ENCODE measurements at places on chromosomes 13 and 19.
A peak's percentile ranks its signal among the peaks of the same experiment; 100 is the strongest.

GRCh38 chr13:113783200-113783881 is 24.3 kb downstream of the TMEM255B start:
- DNase-seq: no peak

DNA sequence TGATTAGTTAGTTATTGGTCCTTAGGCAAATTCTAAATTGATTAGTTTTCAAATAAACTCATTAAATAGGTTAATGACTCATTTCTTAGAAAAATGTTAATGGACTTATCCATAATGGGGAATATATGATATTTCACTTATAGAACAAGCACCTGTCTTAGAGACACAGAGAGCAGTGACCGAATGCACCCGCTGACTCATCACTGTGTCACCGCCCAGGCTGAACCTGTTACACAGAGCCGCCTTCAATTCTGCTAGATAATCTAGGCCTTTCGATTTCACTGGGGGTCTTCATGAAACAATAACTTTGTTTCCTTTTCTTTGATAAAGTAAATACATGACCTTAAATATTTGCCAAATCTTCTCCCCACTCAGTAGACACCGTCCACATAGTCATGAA is 13.1 kb downstream of the IRS2 start:
- DNase-seq: no peak

DNA sequence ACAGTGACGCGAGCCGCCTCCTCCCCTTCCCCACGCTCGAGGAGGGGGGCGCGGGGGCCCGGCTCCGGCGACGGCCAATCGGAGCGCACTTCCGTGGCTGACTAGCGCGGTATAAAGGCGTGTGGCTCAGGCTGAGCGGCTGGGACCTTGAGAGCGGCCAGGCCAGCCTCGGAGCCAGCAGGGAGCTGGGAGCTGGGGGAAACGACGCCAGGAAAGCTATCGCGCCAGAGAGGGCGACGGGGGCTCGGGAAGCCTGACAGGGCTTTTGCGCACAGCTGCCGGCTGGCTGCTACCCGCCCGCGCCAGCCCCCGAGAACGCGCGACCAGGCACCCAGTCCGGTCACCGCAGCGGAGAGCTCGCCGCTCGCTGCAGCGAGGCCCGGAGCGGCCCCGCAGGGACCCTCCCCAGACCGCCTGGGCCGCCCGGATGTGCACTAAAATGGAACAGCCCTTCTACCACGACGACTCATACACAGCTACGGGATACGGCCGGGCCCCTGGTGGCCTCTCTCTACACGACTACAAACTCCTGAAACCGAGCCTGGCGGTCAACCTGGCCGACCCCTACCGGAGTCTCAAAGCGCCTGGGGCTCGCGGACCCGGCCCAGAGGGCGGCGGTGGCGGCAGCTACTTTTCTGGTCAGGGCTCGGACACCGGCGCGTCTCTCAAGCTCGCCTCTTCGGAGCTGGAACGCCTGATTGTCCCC is at the start of gene JUNB:
Gene JUNB (plus strand): TSS at position 142 of the 706 bp plus-strand sequence. CDS start 286 bp downstream, at position 428.
- peak; percentile 97 for DNase-seq

GRCh38 chr19:1374250-1374577 is 9.5 kb upstream of the NDUFS7 start:
- no peak for DNase-seq

DNA sequence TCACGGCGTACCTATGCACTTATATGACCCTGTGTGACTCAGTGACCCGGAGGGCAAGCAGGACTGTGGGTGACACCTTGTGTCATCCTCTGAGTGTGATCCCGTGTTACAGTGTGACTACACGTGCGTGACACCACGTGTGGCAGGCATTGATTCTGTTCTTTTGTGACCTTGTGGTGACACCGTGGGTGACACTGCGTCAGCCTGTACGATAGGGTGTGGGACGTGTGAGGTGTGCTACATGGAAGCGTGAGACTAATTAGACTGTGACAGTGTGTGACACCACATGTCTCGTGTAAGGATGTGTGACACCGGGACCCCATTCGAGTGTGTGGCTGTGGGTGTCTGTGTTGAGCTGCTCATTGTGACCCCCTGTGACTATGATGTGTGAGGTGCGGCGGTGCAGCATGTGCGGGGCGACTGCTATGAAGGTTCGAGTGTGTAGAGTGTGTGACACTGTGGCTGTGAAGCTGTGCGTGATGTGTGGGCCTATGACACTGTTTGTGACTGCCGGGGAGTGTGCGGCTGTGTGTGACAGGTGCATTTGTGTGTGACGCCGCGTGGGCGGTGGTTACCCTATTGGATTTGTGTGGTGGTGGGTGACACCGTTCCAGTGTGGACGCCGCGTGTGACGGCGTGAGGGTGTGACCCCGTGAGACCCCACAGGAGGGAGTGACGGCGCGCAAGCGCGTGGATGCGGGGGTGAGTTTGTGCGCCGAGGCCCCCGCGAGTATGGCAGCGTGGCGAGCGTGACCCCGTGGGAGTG is 399 bp upstream of the SPTBN4 start:
- DNase-seq: no peak
